NCI-H1436 (cell line): ENCODE measurements at places on chromosomes 2 and 18.

DNA sequence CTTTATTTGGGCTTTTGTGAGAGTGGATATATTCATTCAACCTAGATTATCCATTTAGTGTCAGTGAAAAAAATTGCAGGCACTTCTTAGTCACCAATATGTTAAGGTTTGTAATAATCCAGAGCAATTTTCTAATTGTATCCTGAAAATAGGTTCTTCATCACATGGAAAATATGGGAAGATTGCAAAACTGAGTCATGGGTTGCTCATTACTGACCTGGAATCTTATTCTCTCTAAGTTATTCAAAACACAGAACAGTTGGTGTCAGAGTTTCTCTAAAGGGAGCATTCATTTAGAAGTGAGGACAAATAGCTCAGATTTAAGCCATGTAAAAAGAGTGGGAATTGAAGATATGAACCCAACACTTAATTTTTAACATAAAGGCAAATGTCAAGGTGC, 181.3 kb downstream of the IKZF2 start:
- DNase-seq: no peak

DNA sequence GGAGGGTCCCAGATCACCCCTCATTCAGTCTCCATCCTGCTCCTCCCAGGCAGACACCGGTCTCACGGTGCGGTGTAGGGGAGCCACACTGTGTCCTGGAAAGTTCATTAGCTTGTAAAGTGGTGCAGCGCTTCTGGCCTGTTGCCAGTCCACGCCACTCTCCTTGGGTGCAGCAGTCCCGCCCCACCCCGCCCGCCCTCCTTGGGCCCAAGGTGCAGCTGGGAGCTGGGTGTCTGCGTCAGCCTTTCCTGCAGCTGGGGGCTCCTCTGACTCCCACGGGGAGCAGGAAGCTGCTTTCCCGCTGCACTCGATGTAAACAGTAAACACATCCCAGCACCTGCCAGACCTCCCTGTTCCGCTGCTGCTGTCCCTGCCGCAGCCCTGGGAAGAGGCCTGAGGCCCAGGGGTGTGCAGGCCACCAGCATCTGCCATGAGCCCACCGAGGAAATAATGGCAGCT, 53.8 kb upstream of the ASB18 start:
- no peak for DNase-seq

DNA sequence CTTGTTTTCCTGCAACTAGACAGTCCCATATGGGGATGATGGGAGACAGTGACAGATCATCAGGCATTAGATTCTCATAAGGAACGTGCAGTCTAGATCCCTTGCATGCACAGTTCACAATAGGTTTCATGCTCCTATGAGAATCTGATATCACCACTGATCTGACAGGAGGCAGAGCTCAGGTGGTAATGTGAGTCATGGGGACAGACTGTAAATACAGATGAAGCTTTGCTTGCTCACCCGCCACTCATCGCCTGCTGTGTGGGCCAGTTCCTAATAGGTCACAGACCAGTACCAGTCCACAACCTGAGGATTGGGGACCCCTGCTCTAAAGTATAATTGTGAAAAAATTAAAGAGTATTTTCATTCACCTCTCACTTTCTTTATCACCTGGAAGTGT, 23.6 kb upstream of the RAB1A start:
- DNase-seq: no peak

- peak; percentile 87 for DNase-seq
These were observed 43.4 kb upstream of the MTCL1 start for GRCh38 chr18:8661754-8662559.

DNA sequence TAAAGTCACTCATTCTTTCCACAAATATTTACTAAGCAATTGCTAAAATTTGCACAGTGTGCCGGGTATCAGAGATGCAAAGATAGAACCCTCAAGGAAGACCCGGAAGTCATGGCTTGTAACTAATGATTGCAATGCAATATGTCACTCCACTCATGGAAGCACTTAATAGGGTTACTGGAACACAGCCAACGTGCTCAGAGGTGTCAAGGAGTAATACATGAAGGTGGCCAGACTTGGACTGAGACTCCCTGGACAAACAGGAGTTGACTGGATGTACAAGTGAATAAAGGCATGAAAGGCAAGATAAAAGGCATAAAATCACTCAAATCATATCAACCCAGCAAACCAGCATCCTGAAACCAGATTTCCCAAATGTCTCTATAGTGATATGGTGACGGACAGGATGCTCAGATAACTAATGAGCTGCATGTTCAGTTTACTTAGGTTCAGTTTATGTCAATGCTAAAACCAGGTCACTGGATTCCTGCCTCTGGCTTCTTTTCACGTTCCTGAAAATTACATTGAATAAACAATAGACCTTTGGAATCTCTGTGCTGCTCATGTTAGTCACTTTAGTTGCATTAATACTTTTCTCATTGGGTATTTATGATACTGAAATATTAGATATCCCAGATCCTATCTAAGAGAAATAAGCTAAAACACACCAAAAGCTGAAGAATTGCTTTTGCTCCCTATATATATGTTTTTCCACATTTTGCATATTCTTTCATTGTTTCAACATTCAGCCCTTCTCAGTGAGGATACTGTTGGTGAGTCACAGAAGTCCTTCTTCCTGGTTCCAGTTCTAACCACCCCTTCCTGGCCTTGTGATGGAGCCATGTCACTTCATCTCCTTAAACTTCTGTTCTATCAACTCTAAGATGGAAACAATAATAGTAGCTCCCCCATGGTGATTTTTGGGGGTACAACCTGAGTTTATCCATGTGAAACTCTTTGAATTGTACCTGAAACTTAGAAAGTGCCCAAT, 688.9 kb upstream of the ID2 start:
- no peak for DNase-seq

- peak; percentile 7 for DNase-seq
These were observed 559.9 kb upstream of the MEX3C start for GRCh38 chr18:51757255-51757924.

DNA sequence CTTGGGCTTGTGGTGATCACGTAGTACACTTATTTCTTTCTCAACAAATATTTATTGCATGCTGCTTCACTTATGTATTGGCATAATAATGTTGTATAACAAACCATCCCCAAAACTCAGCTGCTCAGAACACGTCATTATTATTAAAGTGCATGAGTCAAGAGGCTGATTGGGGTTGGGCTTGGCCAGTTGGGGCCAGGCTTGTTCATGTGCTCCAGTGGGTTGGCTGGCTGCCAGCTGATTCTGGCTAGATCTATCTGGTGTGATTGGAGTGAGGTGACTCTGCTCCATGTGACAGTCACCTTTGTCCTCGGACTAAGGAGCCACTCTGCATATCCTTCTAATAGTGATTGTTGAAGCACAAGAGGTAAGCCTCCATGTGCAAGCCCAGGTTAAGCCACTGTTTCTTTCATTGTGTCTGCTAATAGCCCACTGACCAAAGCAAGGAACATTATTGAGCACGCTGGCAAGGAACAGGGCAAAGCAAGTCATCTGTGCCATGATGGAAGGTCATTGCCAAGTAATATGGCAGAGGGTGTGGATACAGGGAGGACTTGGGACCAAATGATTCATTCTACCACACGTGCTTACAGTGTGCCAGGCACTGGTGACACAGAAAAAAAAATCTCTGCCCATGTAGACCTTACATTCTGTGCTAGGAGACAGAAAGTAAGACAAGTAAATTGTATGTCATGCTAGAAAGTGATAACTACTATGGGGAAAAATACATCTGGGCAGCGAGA, 63.3 kb upstream of the TMEM182 start:
- DNase-seq: no peak

DNA sequence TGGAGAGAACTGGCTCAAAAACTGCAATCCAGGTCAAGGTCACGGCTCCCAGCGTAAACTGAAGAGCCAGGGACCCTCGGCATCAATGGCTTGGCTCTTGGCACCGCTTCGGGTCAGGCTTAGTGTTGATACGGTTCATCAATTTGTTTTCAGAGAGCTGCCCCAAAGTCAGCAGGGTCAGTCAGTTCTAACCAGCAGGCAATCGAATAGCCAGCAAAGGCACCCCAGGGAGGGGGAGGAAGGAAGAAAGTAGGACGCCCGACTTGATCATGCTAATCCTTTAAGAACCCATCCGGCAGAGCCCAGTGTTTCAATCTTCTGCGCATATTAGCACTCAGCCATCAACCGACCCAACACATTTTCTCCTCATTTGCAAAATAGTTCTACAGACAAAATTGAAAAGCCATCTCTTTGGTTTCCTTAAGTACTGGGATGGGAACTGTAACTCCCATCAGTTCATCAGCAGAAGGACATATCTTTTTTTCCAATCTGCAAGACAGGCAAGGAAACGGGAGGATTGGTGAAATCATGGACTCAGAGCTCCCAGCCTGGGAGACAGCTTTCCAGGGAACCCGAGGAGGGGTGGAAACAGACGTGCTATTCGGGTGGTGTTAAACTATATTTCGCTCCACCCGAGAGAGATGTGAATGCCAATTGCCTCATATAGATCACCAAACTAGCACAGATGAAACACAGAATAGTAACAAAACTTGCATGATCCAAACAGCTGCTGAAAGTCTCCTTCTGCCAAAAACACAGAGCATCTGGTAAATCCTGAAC, 40.7 kb upstream of the CABLES1 start:
- DNase-seq: no peak

DNA sequence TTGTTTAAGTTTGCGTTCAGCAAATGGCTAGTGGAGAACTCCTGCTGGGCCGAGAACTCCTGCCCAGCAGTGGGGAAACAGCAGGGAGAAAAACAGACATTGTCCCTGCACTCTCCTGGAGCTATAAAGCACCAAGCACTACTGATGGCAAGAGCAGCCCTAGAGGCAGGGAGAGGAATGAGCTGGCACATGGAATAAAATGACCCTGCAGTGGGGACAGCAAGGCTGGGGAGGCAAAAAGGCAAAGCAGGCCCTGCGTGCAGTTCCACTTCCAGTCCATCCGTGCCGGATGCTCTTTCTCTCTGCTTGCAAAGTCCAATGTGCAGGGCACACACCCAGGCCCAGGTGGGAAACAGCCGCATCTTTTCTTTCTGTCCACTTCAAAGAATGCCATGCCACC, 415.5 kb downstream of the LRATD1 start:
- no peak for DNase-seq

- DNase-seq: peak; percentile 62
These were observed 256.8 kb downstream of the RNF152 start for GRCh38 chr18:61635901-61636528.

GRCh38 chr18:45567123-45567522, 48.2 kb upstream of the SLC14A2 start:
- DNase-seq: no peak

DNA sequence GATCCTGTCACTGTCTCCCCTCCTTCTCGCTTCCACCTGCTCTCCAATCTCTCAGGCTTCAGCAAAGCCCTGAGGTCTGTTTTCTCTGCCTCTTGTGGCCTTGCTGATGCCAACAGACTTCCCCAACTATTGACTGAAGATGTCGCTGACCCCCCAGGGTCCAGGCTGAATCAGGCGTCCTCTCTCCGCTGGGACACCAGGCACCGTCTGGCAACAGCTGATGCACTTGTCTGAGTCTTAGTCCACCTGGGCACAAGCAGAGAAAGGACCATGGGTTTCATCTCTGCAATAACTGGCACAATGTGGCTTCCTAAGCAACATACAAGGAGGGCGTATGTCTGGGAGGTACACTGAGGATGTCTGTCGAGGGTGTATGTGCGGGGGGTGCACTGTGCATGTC, 248.7 kb upstream of the MYT1L start:
- no peak for DNase-seq
